Mesendoderm (in vitro differentiated cells): ENCODE measurements at places on chromosomes 11 and 22.

- no peak for DNase-seq
These were observed 81.7 kb upstream of the MYO18B start for GRCh38 chr22:25660336-25660735.

GRCh38 chr11:81839976-81840375, 893.7 kb downstream of the FAM181B start:
- no peak for DNase-seq

DNA sequence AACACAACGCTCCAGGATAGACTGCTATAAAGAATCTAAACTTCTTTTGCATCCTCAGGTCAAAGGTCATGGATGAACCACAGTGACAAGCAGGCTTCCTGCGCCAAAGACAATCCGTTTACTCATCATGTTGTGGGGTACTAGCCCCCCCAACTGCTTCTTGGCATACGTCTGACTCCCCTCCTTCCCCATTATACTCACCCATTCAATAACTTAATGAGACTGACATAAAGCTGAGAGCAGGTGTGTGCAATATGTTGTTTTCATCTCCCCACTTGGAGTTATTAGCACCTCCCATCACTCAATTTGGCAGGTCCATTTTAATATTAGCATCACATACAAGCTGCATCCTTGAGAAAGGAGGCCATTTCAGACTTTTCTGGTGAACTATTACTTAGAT, 157.1 kb downstream of the CADM1 start:
- DNase-seq: no peak

DNA sequence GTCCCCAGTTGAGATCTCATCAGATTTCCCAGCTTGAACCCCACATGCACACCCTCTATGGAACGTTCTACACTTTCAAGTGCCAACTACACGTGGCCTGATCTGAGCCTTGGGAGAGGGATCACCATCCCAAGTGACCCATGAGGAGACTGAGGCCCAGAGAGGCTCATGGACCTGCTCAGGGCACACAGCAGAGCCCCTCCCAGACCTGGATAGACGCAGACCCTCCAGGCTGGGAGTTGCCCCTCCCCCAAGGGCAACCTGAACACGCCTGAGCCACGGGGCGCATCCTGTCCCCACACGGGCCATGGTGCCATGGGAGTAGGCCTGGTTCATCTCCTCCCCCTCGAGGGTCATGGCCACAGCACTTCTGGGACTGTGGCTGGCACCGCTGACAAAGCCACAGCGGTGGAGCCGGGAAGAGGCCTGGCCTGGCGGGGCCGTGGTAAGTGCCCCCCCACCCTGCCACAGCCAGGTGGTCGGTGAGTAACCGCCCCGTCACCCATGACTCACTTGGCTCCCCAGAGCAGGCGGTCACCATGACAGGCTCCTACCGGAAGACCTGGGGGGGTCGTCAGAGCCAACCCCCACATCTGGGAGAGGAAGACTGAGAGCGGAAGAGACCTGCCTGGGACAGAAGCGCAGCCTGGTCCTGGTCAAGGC, 8.1 kb downstream of the WNT7B start:
- no peak for DNase-seq

- peak; percentile 59 for DNase-seq
These were observed 5.3 kb downstream of the KCNE3 start for GRCh38 chr11:74462009-74462408.

GRCh38 chr11:112118176-112118575, 31.5 kb downstream of the SDHD start:
- DNase-seq: no peak

DNA sequence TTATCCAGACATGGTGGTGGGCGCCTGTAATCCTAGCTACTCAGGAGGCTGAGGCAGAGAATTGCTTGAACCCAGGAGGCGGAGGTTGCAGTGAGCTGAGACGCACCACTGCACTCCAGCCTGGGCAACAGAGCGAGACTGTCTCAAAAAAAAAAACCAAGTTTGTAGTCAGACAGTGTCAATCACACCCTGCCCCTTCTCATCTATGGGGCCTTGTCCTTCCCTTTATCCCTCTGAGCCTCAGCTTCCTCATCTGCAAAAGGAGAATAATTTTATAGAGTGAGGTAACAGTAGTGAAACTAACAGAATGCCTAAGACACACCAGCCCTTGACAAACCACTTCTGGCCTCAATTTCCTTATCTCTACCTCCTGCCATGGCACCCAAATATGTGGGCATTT, 10.7 kb downstream of the BCL9L start:
- DNase-seq: no peak

DNA sequence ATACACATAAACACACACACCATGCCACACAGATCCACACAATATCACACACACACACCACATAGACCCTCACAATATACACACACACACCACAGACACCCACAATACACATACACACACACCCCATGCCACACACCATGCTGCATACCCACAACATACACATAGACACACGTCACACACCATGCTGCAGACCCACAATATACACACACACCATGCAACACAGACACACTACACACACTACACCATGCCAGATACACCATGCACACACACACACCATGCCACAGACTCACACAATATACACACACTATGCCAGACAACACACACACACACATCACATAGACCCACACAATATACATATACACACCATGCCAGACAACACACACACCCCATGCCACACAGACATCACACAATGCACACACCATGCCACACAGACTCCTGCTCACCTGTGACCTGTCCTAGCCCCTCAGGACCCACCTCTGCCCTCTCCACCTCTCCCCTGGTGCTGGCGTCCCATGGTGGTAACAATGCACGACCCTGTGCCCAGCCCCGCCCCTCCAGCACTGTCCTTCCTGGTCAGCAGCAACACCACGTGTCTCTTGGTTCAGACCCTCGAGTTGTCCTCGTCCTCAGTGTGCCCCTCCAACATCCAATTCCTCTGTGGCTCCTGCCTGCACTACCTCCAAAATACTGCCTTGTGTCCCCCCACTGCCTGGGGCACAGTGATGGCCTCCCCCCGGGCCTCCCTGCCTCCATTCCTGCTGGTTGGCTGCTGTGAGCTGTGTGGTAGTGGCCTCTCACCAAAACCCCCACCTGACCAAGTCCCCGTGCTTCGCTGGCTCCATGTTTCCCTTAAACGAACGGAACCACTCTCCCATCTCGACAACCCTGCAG, 23.7 kb upstream of the RFPL3 start:
- no peak for DNase-seq

- no peak for DNase-seq
These were observed 19.4 kb upstream of the ACCSL start for GRCh38 chr11:44028401-44028800.

GRCh38 chr11:115616971-115617370, 112.8 kb upstream of the CADM1 start:
- DNase-seq: no peak

DNA sequence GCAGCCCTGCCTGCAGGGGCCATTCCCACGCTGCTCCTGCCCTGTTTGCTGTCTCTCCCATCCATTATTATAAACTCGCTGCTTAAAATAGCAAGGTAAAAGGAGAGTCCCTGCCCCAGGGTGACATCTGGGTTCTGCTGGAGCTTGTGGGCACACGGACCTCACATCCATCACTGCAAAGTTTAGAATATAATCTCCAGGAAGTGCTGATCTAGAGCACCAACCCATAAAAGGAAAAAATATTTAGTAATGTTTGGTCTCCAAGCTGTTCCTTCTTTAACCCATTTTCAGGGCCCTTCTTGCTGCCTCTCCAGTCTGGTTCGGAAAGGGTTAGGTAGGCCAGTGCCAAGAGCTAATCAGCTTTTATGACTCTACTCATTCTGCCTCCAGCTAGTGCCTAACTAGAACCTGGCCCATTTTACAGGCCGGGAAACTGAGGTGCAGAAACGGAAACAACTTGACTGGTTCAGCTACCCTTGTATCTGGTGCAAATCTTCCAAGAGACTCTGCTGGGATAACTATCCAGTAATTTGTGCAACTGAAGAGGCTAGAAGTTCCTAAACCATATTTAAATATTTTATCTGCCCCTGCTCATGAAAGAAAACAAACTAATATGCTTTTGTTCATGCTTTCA, 37.5 kb downstream of the IRAG1 start:
- DNase-seq: no peak

DNA sequence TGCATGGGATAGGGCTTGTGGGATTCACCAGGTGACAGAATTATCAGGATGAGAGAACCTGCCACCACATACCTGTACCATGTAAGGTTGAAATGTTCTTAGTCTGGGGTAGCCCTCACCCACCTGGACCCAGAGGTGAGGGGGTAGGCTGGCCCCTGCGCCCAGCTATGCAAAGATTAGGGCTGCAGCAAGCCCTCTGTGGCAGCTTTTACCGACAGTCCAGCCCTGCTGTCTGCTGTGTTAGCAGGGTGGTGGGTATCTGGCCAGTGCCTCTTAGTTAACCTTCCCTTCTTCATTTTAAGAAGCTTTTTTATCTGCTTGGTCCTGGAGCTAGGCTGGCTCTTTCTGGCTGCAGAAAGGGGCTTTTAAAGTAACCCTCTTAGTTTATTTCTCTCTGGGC, 13.9 kb downstream of the INSC start:
- no peak for DNase-seq

DNA sequence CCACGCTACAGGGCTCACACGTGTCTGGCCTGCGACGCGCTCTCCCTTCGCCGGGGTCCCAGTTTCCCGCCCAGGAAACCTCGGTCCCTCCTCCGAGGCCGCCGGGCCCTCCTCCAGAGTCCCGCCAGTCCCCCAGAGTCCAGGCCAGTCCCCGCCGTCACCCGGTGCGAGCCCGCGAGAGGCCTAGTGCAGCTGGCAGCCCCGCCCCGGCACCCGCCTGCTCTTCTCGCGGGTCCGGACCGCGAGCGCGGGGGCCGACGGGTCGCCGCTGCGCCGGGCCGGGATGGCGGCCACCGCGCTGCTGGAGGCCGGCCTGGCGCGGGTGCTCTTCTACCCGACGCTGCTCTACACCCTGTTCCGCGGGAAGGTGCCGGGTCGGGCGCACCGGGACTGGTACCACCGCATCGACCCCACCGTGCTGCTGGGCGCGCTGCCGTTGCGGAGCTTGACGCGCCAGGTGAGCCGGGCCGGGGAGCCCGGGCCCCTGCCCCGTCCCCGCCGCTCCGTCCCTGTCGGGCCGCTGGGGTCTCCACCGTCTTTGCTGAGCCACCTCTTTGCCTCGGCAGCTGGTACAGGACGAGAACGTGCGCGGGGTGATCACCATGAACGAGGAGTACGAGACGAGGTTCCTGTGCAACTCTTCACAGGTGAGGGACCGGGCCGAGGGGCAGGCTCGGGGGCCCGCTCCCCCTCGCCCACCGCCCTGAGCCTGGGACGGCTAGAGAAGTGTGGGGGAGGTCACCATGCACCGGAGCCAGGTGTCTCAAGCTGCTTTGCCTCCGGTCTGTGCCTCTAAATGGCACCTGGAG, at the start of gene PTPMT1:
PTPMT1 (plus strand) TSS at position 260 of the 809 bp plus-strand sequence; CDS start at position 284, 24 bp downstream.
- DNase-seq: peak; percentile 86

DNA sequence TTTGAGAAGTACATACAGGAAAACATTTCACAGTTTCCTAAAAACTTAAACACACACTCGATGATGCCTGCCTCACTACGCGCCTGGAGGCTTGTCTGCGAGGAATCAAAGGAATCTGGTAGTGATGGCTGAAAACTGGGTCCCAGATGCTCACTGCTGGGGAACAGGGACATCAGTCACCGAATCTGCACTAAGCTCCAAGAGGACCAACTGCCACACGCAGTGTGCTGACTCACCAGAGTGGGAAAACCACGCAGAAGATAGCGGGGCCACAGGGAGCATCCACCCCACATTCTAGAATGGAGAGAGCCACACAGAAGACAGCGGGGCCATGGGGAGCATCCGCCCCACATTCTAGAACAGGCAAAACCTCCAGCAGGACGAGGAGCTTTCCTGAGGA, 24.3 kb upstream of the MOB2 start:
- no peak for DNase-seq

GRCh38 chr22:25061605-25062376, 109.3 kb downstream of the KIAA1671 start:
- DNase-seq: no peak

DNA sequence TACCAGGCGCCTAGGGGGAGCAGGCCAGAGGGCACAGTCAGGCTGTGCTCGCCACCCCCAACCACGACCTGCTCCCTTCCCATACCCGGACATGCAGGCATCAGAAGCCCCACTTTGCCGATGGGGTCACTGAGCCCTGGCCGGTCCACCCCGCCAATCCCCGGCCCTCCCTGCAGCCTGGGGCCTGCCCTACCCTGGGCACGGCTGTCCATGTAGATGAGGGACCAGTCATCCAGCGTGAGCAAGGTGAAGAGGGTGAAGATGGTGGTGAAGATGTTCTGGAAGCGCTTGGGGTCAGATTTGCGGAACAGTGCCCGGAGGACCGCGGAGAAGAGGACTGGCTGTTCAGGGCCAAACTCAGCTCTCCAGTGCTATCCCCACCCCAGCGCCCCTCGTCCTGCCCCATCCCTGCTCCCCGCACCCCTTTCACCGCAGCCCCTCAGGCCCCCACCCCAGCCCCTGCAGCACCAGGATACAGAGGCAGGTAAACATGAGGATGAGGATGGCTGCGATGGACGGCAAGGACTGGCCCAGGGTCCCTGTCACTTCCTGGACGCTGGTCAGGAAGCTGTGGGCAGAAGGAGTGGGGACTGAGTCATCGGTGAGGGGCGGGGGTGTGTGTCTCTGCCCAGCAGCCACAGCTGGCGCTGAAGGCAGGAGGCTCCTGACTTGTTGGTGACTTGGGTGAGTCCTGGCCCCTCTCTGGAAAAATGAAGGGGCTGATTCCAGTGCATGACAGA, 5.5 kb downstream of the CATSPER1 start:
- no peak for DNase-seq

- DNase-seq: peak; percentile 90
These were observed 63.3 kb downstream of the GRIK4 start for GRCh38 chr11:120574876-120575275.

GRCh38 chr11:133714471-133715375, 130.6 kb downstream of the SPATA19 start:
- DNase-seq: no peak

GRCh38 chr11:35675901-35676610, 13.5 kb downstream of the TRIM44 start:
- no peak for DNase-seq

DNA sequence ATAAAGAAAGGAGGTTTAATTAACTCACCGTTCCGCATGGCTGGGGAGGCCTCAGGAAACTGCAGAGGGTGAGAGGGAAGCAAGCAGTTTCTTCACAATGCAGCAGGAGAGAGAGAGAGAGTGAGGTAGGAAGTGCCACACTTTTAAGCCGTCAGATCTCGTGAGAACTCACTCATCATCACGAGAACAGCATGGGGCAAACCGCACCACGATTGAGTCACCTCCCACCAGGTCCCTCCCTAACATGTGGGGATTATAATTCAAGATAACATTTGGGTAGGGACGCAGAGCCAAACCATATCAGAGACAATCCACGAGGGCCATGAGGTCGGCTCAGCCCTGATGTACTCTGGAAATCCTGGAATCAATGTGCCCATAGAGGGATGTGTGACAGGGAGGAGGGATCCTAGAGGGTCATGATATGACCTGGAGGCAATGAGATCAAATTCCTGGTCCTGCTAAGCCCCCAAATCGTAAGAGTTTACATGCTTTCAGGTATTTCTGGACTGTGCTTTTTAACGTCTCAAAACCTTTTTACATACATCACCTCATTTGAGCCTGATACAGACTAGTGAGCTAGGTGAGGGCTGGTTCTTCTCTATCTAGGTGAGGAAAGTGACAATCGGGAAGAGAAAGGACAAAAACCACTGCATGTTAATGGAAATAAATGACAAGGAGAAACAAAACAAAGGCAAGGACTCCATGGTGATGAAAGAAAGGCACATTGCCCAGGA, 19.5 kb upstream of the RASSF10 start:
- peak; percentile 60 for DNase-seq
